ENCODE measurements at places on chromosomes 12 and 14. TPM values are rescaled to one million over a fixed set of nuclear protein-coding genes. Genes with fewer than 3 reads are reported as not detected.
A peak's percentile ranks its signal among the peaks of the same experiment; 100 is the strongest.

DNA sequence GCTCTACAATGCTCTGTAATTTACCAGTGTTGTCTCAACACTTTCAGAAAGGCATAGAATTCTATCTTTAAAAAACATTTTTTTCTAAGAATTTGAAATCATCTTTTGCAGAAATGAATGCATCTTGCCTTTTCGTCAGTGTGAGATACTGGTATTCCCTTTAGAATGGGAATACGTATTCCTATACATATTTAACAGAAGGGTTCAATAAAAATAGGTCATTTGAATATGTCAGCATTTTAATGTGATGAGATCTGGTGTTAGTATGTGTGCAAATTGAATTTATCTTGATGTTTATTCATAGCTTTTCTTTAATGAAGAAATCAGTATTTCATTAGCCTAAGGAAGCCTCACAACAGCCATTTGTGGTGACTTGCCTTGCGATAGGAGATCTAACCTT is 44.2 kb downstream of the WDR20 start:
- H3K36me3 ChIP-seq = no peaks in the 10 kb centered on the region
- H3K4me3 ChIP-seq = no peak overlapping the region
- H3K27me3 ChIP-seq = no peaks in the 10 kb centered on the region
- H3K27ac ChIP-seq = no peak overlapping the region

- DNase-seq = no peak
- no peaks in the 10 kb centered on the region for H3K36me3 ChIP-seq
- H3K4me1 ChIP-seq = no peaks in the 10 kb centered on the region
- H3K4me3 ChIP-seq = no peak overlapping the region
- no peak overlapping the region for H3K27ac ChIP-seq
These were observed 62.2 kb upstream of the PCED1B start for GRCh38 chr12:47017041-47017713.

GRCh38 chr14:57960946-57961785 is 95.3 kb upstream of the SLC35F4 start:
- no peak overlapping the region for H3K4me3 ChIP-seq
- H3K36me3 ChIP-seq = no peaks in the 10 kb centered on the region
- no peak overlapping the region for H3K27ac ChIP-seq
- H3K4me1 ChIP-seq = peaks cover 24% of the 10 kb centered on the region
- DNase-seq = no peak

DNA sequence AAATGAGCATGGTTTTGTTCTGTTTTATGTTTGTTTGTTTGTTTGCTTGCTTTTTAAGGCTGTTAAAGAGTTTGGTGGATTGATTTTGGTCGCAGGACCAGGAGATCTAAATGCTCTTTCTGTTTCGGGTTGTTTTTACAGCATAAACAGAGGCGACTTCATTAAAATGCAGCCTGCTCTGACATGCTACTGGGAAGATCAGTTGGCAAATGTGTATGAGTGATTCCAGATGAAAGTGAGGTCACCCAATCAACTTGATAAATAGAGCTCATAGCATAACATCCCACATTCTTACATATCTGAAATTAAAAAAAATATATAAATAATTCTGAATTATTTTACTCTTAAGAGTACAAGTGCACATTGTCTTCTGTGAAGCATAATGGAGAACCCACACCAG is 947.7 kb downstream of the GALC start:
- DNase-seq = peak; percentile 36
- H3K4me3 ChIP-seq = no peak overlapping the region
- H3K27me3 ChIP-seq = no peaks in the 10 kb centered on the region
- no peaks in the 10 kb centered on the region for H3K4me1 ChIP-seq

- no peak overlapping the region for H3K4me3 ChIP-seq
- no peaks in the 10 kb centered on the region for H3K36me3 ChIP-seq
- no peak overlapping the region for H3K27ac ChIP-seq
- peaks cover 42% of the 10 kb centered on the region for H3K27me3 ChIP-seq
- no peak for DNase-seq
These were observed 33.9 kb upstream of the LTBP2 start for GRCh38 chr14:74645756-74646470.

DNA sequence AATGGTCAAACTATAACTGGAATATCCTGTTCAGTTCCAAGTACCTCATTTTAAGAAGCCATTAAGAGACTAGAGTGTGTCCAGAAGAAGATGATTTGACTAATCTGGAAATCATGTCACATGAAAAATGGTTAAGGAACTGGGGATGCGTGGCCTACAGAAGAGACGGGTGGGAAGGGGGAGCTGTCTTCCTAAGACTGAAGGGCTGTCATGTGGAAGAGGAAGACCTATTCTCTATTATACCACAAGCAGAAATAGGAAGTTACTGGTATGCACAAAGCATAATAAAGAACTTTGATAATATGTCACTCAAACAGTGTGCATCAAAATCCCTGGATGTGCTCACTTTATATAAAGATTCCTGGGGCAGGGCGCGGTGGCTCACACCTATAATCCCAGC is 50.3 kb downstream of the HECTD4 start:
- no peaks in the 10 kb centered on the region for H3K27me3 ChIP-seq
- H3K4me3 ChIP-seq = no peak overlapping the region
- H3K27ac ChIP-seq = no peak overlapping the region
- no peaks in the 10 kb centered on the region for H3K36me3 ChIP-seq
- no peak for DNase-seq
- H3K4me1 ChIP-seq = peaks cover 4% of the 10 kb centered on the region

- no peaks in the 10 kb centered on the region for H3K27me3 ChIP-seq
- H3K36me3 ChIP-seq = no peaks in the 10 kb centered on the region
- H3K27ac ChIP-seq = no peak overlapping the region
These were observed 560.5 kb downstream of the BCL11B start for GRCh38 chr14:98711453-98711852.

- H3K36me3 ChIP-seq = no peaks in the 10 kb centered on the region
- no peak overlapping the region for H3K4me3 ChIP-seq
- DNase-seq = no peak
These were observed 68.1 kb downstream of the ETV6 start for GRCh38 chr12:11717519-11717961.

DNA sequence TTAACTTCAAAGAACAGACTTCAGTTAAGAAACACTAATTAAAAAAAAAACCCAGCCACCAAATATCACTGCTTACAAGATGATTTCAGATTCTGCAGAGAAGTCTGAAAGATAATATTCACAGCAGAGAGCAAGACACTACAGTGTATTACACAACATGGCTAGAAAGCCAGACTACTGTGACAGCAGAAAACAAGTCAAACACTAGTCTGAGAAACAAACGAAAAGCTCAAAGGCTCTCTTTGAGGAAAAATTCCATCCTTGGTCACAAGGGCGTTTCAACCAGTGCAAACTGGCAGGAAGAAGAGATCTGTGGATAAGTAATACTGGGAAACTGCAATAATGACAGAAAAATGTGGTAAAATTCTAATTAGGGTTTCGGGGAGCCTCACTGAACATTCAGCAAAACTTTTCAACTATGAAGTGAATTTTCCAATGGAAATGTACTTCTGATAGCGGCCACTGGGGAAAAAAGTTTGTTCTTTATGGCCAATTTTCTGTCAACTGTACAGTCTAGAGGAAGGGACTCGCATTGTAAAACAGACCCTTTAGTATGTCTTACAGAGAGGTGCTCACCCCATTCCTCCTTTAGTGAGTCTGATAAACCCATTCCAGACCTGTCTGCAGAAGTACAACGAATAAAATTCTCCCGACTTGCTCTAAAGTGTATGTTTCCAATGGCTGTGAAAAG is 50.4 kb downstream of the ACADS start:
- no peak overlapping the region for H3K27ac ChIP-seq
- no peak for DNase-seq

DNA sequence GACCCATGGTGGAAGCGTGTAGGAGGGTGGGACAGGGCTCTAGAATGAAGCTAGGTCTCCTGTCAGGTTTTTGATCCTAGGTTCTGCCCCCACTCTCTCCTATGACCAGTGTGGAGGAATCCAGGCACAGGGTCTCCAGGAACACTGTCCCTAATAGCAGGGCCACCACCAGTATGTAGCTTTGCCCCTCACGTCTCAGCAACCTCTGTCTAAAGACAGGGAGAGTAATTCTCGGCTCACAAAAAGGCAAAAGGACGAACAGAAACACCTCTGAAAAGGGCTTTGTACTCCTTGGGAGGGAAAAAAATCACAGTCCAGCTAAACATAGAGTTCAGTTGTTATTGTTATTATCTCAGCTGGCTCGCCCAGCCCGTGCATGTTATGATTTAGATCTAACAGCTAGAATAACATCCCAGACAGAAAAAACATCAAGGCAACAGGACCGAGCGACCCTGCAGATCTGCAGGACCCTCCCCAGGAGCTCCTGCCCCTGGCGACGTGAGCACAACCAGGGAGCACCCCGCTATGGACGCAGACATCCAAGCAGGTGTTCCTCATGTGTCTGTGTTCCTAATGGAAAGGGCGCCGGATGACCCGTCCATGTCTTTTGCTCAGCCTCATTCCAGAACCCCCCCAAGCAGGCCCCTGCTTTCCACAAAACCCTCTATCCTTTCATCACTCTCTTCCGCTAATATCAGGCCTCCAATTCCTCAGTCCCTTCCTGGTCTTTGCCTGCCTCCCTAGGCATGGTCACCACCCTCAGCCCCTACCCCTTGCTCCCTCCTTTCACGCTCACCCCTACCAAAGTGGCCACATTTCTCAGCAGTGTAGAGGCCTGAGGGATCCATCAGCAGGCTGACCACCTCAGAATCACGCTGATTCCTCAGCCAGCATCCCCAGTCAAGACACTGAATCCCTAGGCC is 14.2 kb upstream of the SLC6A12 start:
- DNase-seq = no peak
- peaks cover 22% of the 10 kb centered on the region for H3K27me3 ChIP-seq
- H3K4me3 ChIP-seq = no peak overlapping the region
- no peaks in the 10 kb centered on the region for H3K4me1 ChIP-seq
- H3K27ac ChIP-seq = no peak overlapping the region

DNA sequence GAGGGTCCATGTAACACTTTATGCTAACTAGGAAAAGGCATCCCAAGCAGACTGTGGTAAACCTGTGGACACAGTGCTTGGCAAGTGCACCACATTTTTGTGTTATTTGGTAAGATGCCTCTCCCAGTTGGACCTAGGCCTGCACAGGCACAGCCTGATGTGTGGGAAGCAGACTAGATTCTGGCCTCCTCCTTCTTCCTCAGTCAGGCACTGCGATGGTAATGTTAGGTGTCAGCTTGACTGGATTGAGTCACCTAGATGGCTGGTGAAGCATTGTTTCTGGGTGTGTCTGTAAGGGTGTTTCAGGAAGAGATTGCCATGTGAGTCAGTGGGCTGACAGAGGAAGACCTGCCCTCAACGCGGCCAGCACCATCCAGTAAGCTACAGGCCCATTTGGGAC is 25.3 kb upstream of the RHOJ start:
- H3K4me1 ChIP-seq = no peaks in the 10 kb centered on the region
- H3K27ac ChIP-seq = peak overlapping the region; percentile 16
- H3K36me3 ChIP-seq = no peaks in the 10 kb centered on the region
- no peak overlapping the region for H3K4me3 ChIP-seq

GRCh38 chr12:69328426-69328825 is 19.8 kb upstream of the LYZ start:
- H3K4me3 ChIP-seq = no peak overlapping the region
- H3K27ac ChIP-seq = no peak overlapping the region

GRCh38 chr12:7485095-7485494 is 18.5 kb downstream of the CD163 start:
- no peak overlapping the region for H3K27ac ChIP-seq
- H3K27me3 ChIP-seq = no peaks in the 10 kb centered on the region
- H3K4me1 ChIP-seq = no peaks in the 10 kb centered on the region
- DNase-seq = no peak
- H3K36me3 ChIP-seq = no peaks in the 10 kb centered on the region

DNA sequence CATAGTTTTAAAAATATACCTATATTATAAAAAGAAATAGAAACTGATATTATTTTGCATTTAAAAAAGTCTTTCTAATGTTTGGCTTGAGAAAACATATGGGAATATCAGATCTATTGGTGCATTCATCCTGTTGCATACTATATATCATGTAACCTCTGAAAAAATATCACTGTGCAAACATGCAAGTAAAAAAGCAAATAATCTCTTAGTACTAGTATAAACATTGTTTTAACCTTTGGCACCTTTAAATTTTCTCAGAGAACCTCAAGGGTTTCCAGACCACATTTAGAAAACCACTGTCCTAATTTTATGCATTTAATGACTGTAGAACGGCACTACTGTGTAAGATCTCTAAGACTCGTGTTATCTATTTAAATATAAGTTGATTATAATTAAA is 416.8 kb downstream of the LRFN5 start:
- H3K4me3 ChIP-seq = no peak overlapping the region
- no peaks in the 10 kb centered on the region for H3K27me3 ChIP-seq
- H3K36me3 ChIP-seq = no peaks in the 10 kb centered on the region
- H3K27ac ChIP-seq = no peak overlapping the region

GRCh38 chr12:111393700-111394300 is 11.9 kb upstream of the SH2B3 start:
- no peak for DNase-seq
- H3K4me3 ChIP-seq = no peak overlapping the region
- peaks cover 7% of the 10 kb centered on the region for H3K4me1 ChIP-seq
- no peak overlapping the region for H3K27ac ChIP-seq
- H3K27me3 ChIP-seq = peaks cover 7% of the 10 kb centered on the region

DNA sequence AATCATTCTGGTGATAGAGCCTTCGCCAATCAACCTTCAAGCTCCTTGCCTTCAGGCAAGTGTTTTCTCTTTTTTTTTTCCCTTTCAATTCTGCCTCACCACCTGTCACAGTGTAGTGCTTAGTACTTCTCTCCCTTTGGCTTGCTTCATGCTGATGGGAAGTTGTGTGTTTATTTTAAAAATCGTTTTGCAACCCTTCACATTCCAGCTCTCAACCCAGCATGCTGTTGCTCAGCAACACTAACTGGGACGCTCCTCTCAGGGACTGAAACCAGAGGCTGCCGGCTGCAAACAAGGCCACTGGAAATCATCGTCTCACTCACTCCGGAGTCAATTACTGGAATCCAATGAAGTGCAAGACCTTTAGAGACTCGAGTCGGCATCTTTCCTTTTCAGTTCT is 342.7 kb downstream of the PRKD1 start:
- H3K27ac ChIP-seq = no peak overlapping the region
- H3K4me3 ChIP-seq = no peak overlapping the region
- DNase-seq = peak; percentile 86

- H3K36me3 ChIP-seq = no peaks in the 10 kb centered on the region
- H3K4me3 ChIP-seq = peak overlapping the region; percentile 46
- H3K27me3 ChIP-seq = no peaks in the 10 kb centered on the region
- no peak overlapping the region for H3K27ac ChIP-seq
- DNase-seq = peak; percentile 51
These were observed 21.0 kb downstream of the CFL2 start for GRCh38 chr14:34693228-34693939.

The KRT80 gene
- 0.29 TPM for total RNA-seq

The MIP gene
- not detected for total RNA-seq

The WSCD2 gene
- total RNA-seq = 2.2 TPM

Data from stomach (tissue), 19 donors.